ENCODE measurements at places on chromosomes 5 and 9. TPM values are rescaled to one million over a fixed set of nuclear protein-coding genes. Genes with fewer than 3 reads are reported as not detected.

The ADRB2 gene
- polyA plus RNA-seq, result 0.09 TPM

The PCDHGA5 gene
- polyA plus RNA-seq, result 0.35 TPM

The IL3 gene
- polyA plus RNA-seq, result not detected

DNA sequence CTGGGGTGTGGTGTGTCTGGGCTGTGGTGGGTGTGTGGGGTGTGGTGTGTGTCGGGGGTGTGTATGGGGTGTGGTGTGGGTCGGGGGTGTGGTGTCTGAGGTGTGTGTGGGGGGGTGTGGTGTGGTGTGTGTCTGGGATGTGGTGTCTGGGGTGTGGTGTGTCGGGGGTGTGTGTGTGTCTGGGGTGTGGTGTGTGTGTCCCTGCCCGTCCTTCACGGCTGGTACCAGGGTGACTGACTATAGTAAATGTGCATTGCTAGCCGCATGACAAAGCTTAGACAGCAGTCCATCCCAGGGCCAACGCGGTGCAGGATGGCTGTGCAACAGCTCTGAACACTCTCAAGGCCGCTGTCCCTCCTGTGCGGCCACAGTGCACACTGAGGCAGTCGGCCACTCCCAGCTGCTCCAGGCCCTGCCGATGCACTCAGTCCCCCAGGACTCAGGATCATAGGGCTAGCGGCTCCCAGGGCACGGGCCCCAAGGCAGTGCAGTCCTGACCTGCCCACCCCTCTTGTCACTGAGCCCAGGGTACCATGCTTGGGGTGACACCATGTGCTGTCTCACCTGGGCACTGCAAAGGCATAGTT is 54.0 kb downstream of the SECISBP2 start:
- no peak for DNase-seq
- no peaks in the 10 kb centered on the region for H3K36me3 ChIP-seq
- H3K27me3 ChIP-seq, result no peaks in the 10 kb centered on the region
- no peaks in the 10 kb centered on the region for H3K4me1 ChIP-seq

GRCh38 chr5:94888674-94889073 is 270.2 kb downstream of the SLF1 start:
- H3K4me1 ChIP-seq, result no peaks in the 10 kb centered on the region
- peak; percentile 3 for DNase-seq
- no peak overlapping the region for H3K4me3 ChIP-seq
- H3K36me3 ChIP-seq, result no peaks in the 10 kb centered on the region
- no peak overlapping the region for H3K27ac ChIP-seq
- no peaks in the 10 kb centered on the region for H3K27me3 ChIP-seq

DNA sequence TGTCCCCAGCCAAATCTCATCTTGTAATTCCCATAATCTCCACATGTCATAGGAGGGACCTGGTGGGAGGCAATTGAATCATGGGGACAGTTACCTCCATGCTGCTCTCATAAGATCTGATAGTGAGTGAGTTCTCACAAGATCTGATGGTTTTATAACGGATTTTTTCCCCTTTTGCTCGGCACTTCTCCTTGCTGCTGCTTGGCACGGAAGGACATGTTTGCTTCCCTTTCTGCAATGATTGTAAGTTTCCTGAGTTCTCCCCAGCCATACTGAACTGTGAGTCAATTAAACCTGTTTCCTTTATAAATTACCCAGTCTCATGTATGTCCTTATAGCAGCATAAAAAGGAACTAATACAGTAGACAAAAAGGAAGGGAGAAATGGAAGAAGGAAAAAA is 76.7 kb upstream of the CCNG1 start:
- no peak overlapping the region for H3K4me3 ChIP-seq
- DNase-seq, result no peak
- no peak overlapping the region for H3K27ac ChIP-seq
- H3K36me3 ChIP-seq, result no peaks in the 10 kb centered on the region

DNA sequence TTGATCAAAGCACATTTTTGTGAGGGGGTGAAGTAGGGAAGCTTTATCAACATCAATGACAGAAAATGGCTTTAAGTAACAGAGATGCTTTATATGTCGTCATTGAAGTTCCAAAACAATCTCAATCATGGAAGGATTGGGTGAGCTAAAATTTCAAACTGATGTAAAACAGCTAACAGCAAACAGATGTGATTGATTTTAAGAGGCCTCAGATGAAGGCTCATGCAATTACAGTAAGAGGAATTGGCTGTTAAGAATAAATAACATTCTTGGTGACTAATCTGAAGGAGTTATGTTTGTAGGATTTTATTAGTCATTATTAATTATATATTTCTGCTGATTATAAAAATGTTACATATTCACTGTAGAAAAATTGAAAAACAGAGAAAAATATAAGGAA is 63.5 kb upstream of the PUM3 start:
- 0 out of 2 replicates have a peak, but pooled peaks cover 2% of the 10 kb centered on the region for H3K27me3 ChIP-seq
- H3K4me3 ChIP-seq, result no peak overlapping the region
- no peak for DNase-seq
- no peaks in the 10 kb centered on the region for H3K36me3 ChIP-seq
- H3K4me1 ChIP-seq, result no peaks in the 10 kb centered on the region
- H3K27ac ChIP-seq, result no peak overlapping the region

Data from GM23248 (cell line).